T-helper 2 cell (primary cell): ENCODE measurements at places on chromosomes 6 and 20.

DNA sequence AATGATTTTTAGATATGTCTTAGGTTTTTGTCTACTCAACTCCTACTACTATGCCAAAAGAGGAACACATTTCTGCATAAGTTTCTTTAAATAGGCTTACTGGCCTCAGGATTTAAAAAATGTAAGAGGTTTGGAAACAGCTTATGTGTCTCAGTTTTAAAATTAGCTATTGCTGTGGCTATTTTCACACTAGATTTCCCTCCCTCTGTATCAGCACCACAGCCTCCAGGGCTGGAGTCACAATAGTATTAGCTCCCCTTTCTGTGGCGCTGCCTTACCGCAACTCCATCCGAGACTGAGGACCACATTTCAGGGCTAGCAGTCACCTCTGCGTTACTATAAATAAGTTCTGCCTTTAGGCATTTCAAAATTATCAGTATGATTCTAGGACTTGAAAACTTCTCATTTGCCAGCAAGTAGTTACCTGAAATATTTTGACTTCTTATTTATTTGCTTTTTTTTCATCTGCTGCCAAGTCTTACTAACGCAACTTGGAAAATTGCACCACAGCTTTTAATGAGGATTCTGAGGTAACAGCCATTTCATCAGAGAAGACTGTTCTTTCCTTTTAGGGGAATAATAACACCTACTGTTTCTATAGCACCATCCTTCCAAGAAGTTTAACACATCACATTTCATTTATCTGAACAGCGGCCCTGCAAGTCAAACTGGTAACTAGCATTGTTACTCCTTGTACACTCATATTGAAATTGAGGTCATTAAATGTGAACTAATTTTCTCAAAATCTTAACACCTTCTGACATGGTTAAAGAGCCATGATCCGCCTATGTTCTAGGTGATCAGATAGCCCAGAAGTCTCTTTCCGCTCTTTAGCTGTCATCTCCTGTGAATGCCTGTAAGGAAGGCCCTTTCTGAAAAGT, 105.9 kb downstream of the GJA10 start:
- no peak for DNase-seq

DNA sequence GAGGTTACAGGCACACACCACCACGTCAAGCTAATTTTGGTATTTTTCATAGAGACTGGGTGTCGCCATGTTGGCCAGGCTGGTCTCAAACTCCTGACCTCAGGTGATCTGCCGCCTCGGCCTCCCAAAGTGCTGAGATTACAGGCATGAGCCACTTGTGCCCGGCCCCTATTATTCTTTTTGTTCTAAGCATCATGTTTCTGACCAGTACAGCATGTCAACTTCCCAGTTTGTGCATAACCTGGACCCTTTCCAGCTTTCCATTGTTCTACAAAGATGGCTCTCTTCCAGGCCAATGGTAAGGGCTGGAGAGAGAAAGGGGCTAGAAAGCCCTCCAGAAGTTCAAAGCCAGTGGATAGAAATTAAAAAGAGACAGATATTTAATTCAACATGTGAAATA, 91.3 kb upstream of the TNFAIP3 start:
- no peak for DNase-seq

GRCh38 chr6:132166526-132167051, 215.4 kb upstream of the CCN2 start:
- no peak for DNase-seq

- DNase-seq: peak; percentile 9
Measured at GRCh38 chr6:135181333-135182070, 394 bp downstream of the MYB start.

DNA sequence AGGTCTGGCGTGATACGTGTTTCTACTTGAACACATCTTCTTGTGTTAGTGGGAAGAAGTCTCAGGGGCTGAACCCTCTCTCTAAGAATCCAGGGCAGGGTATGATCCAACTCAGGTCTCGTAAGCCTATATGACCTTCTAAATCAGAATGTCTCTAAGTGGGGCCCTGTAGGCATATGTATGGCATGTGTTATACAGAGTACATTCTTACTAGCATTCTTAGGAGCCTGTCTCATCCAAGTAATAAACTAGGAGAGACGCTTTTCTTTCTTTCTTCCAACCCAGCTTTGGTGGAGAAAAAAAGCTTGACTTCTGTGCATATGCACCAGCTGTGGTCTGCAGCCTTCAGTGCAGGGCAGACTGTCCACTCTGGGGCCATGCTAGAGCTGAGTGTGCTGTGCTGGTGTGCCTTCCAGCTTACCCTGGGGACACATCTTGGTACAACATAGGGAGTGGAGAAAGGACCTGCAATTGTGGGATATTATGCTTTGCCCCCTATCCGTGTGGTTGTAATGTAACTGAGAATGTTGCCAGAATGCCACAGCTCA, 47.3 kb downstream of the L3MBTL3 start:
- no peak for DNase-seq
